Panc1 (cell line): ENCODE measurements at places on chromosomes 3 and 15.

GRCh38 chr3:175477651-175478224, 618.6 kb downstream of the NAALADL2 start:
- DNase-seq = no peak

- DNase-seq = no peak
These were observed 132.2 kb downstream of the MBNL1 start for GRCh38 chr3:152400887-152401286.

- no peak for DNase-seq
These were observed 901 bp upstream of the CHST14 start for GRCh38 chr15:40469776-40470390.

- no peak for DNase-seq
These were observed 9.2 kb upstream of the LDHAL6B start for GRCh38 chr15:59197454-59197853.

- DNase-seq = no peak
These were observed 11.9 kb upstream of the TM4SF4 start for GRCh38 chr3:149462581-149463011.

GRCh38 chr3:70488816-70489215, 176.4 kb upstream of the MDFIC2 start:
- DNase-seq = no peak

DNA sequence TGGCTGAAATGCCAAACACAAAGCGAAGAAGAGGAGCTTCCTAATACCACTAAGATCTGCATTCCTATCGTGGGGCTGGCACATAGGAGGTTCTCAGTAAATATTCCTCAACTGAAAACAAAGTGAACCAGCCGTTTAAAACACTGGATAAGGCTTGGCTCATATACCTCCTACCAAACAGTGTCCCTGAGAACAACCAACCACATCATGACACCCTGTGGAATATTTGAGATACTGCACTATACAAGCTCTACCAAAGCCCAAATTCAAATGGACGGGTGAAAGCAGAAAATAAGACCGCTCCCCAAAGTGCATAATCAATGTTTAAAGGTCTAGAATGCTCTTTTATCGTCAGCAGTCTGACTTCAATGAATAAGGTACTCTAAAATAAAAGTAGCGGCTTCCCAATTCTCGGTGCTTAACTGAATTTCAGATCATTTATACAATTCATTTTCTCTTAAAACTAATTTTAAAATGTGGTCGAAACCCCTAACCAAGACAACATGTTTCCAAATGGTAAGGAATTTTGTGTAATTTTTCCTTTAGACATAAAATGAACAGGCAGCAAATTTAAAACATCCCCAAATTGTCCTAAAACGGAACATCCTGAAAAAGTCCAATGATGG, 425.8 kb downstream of the ERC2 start:
- peak; percentile 13 for DNase-seq

- no peak for DNase-seq
These were observed 193.7 kb downstream of the TIGIT start for GRCh38 chr3:114487502-114487901.

- no peak for DNase-seq
These were observed 528.7 kb downstream of the ZIC1 start for GRCh38 chr3:147937891-147938290.

DNA sequence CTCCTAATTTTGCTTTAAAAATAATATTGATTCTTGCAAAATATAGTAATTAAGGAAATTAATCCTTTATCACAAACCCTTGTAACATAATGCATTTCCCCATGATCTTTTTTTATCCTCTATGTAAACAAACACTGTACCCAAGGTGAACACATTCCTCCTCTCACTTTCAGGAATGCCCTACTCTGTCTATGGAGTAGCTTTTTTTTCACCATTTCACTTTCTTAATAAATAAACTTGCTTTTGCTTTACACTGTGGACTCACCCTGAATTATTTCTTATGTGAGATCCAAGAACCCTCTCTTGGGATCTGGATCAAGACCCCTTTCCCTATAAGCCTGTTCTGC, 90.5 kb upstream of the LRRN1 start:
- DNase-seq = no peak

- no peak for DNase-seq
These were observed 47.7 kb upstream of the INSYN1 start for GRCh38 chr15:73800662-73801345.

GRCh38 chr3:2477620-2478019, 379.0 kb downstream of the CNTN4 start:
- no peak for DNase-seq

- peak; percentile 17 for DNase-seq
These were observed 176.9 kb upstream of the LMCD1 start for GRCh38 chr3:8324747-8325146.

- no peak for DNase-seq
These were observed 368.4 kb downstream of the MECOM start for GRCh38 chr3:169295126-169295525.

GRCh38 chr3:20668411-20668810, 482.4 kb upstream of the SGO1 start:
- DNase-seq = no peak

DNA sequence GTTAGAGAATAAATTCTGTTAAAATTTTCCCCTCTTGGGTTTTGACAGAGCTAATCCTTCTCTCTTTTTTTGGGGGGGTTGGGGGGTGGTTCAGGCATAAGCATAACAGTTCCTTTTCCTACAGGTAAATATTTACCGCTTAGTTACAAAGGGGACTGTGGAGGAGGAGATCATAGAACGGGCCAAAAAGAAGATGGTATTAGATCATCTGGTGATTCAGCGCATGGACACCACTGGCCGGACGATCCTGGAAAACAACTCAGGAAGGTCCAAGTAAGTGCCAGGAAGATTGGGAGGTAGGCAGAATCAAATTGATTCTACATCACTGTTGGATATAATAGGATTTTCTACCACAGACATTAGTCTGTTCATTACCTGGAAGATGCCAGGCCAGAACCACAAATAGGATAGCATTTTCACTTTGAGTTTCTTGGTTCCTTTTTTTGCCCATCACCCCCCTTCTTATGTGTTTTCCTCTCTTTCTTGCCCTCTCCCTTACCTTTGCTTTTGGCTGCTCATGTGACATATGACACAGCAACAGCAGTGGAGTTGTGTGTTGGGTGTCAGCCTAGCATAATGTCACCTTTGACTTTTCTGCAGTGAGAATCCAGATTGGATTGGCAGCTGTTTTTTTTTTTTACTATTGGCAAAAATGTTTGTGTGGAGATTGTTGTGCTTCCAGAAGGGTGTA, 79.0 kb downstream of the CHD2 start:
- peak; percentile 15 for DNase-seq

GRCh38 chr3:146747051-146747450, 141.9 kb upstream of the PLSCR5 start:
- no peak for DNase-seq

GRCh38 chr3:56323986-56324420, 144.3 kb downstream of the ERC2 start:
- DNase-seq = no peak

- DNase-seq = no peak
These were observed 126.5 kb upstream of the THBS1 start for GRCh38 chr15:39454189-39454986.

- no peak for DNase-seq
These were observed 25.9 kb upstream of the GOLGA8B start for GRCh38 chr15:34609102-34610057.

DNA sequence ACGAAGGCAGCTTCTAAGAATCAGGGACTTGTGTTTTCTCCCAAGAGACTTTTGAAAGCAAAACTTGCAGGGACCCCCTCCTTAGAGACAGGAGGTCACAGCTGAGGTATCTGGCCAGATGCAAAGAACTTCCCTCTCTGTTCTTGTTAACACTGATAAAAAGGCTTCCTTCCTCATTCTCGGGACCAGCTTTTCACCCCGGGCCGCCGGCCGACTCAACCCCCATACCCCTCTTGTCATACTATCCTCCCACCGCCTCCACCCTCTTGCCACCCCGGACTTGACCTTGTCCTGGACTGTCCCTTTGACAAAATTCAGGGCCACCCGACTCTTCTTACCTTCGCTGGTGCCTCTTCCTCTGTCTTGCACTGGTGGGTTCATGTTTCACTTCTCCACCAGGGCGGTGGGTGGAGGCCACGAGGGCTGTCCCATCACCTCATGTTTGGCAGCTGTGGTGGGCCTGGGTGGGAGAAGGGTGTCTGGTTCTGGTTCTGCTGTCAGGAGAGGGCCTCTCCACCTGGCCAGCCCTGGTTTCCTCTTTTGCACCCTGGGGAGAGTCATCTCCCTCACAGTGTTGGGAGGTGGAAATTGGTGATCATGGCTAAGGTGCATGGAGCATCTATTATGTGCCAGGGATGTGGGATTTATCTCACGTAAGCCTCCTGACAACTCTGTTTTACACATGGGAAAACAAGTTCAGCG, 32.5 kb downstream of the BHLHE40 start:
- DNase-seq = no peak

DNA sequence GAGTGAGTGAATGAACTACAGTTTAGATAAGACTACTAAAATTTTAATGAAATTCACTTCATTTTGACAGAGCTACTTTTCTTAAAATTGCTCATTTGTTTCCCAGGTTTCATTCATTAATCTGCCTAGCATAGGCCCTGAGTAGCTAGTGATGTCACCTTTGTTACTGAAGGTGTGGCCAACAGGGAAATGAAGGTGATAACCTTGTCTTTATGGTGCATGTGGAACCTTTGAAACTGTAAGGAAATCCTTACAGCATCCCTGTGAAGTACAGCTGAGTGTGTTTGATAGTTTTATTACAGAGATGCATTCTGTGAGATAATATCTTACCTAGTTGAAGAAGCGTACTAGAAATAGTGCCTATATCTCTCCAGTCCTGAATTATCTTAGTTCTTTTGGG, 112.9 kb downstream of the AKAP13 start:
- no peak for DNase-seq

DNA sequence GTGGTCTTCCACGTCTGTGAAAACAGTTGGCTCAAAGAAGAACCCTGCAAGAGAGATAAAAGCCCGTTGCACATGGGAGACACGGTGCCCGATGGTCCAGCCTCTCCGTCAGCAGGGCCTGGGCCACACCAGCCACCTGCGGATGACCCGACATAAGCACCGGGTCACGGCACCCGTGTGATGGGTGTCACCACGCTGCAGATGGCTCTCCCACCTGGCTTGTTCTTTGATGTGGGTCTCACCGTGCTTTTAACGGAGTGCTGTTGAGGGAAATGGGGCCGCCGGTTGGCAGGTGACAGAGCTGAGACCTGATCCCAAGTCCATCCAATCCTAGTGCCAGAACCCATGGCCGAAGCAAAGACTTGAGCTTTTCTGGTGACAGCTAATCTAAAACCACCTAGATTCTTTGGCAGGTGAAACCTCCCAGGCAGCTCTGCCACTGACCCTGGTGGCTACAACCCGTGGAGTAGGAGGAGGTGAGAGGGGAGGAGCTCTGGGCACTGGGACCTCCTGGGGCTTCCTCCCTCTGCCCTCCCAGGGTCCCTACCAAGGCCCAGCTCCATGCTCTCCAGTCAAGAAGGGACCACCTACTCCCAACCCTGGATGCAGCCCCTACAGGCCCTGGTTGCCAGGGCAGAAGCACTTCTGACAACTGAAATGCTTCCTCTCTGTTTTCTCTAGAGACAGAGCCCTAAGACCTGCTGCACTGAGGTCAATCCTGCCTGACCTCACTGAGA, 23.4 kb upstream of the SLC41A3 start:
- DNase-seq = no peak

- DNase-seq = no peak
These were observed 139.0 kb downstream of the PGPEP1L start for GRCh38 chr15:98868564-98868963.

GRCh38 chr15:64571857-64572291, 111.5 kb downstream of the ZNF609 start:
- no peak for DNase-seq

DNA sequence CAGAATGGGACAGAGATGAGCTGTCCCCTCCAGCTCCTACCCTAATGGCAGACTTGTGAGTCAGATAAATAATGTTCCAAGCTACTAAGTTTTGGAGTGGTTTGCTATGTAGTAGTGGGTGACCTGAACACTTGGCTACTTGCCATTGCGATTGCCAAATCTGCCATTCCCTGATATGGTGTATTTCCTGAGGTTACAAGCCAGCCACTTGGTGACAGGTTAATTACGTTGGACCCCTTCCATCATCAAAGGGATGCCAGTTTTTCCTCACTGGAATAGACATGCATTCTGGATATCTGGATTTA, 33.6 kb downstream of the MORF4L1 start:
- peak; percentile 32 for DNase-seq

DNA sequence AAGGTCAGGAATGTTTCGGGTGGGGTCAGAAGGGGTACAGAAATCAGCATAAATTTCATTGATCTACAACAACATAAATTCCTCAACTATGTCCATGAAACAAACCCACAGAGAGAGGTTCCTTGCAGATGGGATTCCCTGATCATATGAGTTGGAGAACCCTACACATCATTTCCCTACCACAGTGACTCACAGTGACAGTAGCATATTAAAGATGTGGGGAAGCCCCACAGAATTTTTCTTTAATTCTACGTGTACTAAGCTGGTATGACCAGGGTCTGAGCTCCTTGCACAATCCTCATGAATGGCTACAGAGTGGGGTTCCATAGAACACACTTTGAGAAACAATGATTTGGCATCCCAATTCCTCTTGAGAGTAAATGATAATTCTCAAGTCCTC, 116.9 kb upstream of the RAD18 start:
- DNase-seq = no peak
